CD4-positive, alpha-beta T cell treated with Interleukin-6 at 100 ng/mL for 8 hours (primary cell): ENCODE measurements at places on chromosomes 2 and 18.

- DNase-seq, result no peak
Observed at GRCh38 chr2:10675131-10675530, 14.6 kb downstream of the NOL10 start.

DNA sequence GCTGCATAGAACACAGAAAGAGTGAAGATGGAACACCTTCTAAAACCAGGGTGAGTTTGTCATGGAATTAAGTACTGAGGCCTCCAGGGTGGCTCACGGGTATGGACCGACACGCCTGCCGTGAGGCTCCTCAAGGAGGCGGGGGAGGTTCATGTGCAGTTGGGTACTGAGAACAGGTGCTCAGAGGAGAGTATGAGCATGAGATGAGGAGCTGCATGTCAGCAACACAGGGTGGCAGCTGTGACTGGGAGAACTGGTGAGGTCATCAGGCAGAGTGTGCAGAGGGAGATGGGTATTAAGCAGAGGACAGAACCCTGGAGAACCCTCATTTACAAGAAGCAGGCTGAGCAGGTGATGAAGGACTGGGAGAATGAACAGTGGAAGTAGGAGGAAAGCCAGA is 63.2 kb upstream of the KLHL29 start:
- DNase-seq, result no peak

DNA sequence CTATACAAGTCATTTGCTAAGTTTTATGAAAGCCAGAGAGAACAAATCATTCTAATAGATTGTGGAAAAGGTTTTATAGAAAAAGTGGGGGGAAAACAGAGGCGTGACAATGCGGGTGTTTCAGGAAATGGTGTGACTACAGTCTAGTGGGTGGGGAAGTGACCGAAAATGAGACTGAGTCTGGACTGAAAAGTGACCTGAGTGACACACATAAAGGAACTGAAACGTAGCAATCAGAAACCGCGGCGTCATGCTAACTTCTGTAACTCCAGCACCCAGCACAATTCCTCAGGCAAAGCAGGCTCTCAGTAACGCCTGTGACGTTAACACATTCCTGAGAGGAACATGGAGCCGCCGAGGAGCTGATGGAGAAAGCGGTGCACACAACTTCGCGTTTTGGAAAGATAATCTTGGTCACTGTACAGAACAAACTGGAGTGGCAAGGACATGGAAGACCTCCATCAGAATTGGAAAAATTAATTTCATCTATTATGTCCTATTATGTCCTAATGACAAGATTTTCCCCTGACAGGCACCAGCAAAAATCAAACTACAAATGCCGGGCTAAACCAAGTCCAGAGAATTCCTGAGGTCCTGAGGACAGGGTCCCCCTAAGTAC is 1.4 kb upstream of the CD226 start:
- peak; percentile 41 for DNase-seq

GRCh38 chr2:16626997-16627605 is 38.5 kb downstream of the CYRIA start:
- no peak for DNase-seq

- no peak for DNase-seq
Observed at GRCh38 chr18:730692-731091, 18.3 kb upstream of the ENOSF1 start.

DNA sequence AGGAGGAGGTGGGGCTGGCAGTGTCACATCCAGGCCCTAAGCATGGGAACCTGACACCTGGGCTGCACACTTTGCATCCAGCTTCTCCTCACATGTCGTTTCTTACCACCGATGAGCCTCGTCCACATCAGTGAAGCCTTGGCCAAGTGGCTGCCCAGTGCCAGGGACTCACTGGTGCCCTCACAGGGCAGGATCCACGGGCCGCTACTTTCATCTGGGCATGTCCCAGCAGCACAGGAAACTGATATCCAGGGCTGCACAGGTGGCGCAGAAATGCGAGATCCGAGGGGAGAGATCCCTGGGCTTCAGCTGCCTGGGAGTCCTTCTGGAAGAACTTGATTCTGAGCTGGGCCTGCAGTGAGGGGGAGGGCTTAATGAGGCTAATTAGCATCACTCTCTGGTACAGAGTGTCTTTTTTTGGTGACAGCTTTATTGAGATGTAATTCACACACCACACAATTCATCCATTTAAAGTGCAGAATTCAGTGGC is 291.6 kb upstream of the HDAC4 start:
- no peak for DNase-seq

DNA sequence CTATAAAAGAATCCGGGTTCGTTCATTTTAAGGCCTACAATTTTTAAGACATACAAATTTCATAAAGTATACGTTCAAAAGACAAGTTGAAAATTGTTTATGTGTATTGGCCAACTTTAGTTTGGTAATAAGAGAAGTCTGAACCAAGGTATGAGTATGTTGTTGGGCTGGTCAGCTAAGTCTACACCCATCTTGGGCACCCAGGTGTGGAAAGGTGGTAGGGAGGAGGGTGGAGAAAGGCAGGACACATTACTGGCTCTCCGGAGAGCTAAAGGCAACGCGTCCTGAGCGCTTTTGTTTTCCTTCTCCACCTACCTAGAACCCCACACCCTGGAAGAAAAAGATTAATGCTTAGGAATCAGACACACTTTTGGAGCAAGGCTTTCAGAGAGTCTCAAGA is 899 bp upstream of the PELI1 start:
- no peak for DNase-seq

GRCh38 chr2:96264656-96265348 is 995 bp downstream of the TMEM127 start:
- DNase-seq, result no peak

GRCh38 chr2:103008586-103008985 is 246.8 kb downstream of the TMEM182 start:
- DNase-seq, result no peak

DNA sequence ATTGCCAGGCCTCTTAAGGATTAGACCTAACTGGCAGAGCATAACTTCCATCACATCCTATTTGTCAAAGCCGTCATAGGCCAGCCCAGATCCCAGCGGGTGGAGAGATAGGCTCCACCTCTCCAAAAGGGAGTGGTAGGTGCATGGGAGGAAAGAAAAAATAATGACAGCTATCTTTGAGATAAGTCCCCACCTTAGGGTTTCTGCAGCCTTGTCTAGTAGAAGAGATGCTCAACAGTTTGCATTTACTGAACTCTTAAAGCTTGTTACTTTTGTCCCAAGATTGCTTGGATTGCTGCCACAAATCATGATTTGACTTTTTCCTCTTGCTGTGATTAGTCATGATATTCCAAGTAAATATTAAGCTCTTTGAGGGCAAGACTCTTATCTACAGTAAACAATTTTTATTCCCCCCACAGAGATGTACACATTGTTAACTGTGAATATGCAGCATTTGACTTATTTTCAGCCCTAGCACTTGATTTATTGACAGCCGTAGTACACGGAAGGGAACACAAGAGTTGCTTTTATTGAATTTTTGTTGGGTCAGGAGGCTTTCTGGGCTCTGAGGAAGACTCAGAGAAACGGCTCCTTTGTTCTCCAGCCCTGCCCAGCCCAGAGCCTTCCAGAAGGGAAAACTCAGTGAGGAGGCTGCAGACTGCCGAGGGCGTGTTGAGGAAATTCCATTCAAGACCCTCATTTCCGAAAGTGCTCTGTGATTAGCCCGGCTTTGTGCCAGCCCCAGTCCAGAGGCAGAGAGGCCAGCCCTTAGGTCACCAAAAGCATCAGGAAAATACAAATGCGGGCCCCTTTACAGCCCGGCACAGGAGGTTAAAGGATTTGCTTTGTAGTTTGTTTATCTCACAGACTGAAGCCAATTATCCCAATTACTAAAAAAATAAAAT is 75.5 kb upstream of the ZNF532 start:
- no peak for DNase-seq

DNA sequence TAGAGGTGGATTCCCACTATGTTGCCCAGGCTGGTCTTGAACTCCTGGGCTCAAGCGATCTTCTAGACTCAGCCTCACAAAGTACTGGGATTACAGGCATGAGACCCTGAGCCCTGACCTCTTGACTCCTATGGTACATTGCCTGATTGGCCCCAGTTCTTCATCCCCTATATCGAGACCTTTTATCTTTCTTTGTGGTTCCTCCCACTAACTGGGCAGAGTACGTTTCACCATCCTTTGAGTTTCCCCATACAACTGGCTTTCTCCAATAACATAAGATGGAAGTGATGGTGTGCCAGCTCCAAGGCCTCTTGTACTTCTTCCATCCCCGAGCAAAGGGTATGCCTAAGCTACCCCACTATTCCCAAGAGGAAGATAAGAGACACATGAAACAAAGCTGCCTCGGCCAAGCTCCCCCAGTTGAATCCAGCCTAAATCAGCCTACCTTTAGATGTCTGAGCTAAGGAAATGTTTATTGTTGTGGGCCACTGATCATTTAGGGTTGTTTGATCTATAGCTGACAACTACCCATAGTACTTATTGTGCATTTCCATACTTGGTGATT is 8.3 kb upstream of the TMEM247 start:
- DNase-seq, result no peak

DNA sequence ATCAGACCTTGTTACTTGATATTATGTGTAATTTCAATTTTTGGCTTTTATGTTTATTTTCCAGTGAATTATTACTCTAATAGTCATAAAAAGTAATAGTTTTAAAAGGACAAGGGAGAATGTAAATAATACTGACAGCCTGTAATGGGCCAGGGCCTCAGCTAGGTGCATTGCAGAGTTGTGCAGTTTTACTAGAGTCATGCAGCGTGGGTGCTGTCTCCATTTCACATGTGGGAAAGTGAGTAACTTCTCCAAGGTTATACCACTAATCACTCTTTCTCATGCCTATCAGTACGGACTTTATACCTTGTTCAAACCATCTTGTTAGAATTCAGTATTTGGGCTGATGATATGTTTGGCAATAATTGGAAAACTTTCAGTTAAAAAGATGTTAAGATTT is 73.3 kb downstream of the UGGT1 start:
- DNase-seq, result no peak

DNA sequence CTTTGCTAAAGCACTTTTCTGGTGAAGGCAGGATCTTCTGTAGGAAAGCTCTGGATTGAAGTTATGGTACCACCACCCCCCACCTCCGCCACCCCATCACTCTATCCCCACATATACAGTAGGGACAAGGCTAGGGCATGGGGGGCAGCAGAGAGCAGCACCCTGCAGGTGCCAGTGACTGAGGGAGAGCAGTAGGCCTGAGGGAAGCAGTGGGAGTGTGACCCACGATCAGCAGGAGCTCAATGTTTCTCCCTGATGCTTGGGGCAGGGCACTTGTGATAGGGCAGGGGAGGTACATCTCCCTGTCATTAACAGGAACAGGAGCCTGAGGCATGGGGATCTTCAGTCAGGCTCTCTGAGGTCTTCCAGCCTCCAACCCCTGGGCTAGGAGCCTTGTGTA is 121.6 kb downstream of the ZFP36L2 start:
- no peak for DNase-seq

- no peak for DNase-seq
Observed at GRCh38 chr18:955384-956066, 50.9 kb downstream of the ADCYAP1 start.

DNA sequence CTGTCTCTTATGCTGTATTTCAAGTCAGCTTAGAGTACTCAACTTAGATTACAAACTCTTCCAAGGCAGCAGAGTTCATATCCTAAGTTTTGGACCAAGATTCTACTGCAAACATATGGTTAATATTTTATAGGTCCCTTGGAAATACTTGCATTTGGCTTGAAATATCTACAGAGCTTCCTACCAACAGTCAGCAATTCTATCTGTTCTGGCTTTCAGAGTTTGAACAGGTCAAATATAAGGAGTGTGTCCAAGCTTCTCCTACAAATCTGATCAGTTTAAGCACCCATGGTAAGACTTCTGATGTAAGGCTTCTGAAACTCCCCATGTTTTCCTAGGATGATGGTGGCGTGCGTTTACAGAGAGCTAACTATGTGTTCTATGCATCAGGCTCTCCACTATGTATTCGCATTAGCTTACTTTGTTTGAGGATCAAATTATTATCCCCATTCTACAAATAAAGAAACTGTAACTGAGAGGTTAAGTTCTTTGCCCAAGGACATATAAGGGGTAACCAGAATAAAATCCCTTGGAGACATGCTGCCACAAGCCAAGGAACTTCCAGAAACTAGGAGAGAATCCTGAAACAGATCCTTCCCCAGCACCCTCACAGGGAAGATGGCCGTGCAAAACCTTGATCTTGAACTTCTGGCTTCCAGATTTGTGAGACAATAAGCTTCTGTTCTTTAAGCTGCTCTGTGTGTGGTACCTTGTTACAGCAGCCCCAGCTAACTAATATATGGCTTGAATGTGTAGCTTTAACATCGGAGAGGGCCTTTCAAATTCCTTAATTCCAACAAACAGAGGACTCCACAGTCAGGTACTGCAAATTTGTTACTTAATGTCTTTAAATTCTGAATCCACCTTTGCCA is 55.1 kb downstream of the ATP8B1 start:
- no peak for DNase-seq

DNA sequence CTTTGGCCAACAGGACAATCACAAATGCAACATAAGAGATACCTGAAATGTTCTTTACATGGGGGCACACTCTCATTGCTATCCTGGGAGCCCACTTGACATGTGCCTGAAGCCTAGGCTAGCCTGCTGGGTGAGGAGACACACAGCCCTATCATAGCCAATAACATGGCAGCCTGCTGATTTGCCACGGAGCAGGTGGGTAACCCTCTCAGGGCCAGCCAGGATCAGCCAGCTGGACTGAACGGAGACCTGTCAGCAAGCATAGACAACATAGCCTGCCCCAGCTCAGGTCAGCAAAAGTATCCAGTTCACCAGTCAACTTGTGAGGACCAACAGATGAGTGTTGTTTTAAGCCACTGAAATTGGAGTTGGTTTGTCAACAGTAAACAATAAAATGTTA is 566.5 kb downstream of the DCDC2C start:
- no peak for DNase-seq

GRCh38 chr18:58177004-58177717 is 133.1 kb downstream of the NEDD4L start:
- no peak for DNase-seq

DNA sequence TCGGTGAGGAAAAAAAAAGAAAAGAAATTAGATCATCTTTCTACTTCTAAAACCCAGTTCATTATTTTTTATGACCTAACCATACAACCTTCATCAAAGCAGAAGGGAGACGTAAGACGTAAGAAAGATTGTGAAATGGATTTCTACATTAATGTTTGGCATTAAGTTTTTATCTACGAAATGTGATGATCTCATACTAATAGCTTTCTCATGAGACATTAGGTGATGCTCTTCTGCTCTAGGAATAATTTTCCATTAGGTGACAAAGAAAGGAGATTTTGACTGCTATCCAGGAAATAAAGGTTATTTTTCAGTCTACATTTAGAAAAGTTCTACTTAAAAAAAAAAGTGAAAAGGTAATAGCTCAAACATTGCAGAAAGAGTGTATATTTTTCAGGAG is 748.6 kb downstream of the ERBB4 start:
- no peak for DNase-seq
